Fibroblast of lung (primary cell): ENCODE measurements at places on chromosomes 4 and X.

DNA sequence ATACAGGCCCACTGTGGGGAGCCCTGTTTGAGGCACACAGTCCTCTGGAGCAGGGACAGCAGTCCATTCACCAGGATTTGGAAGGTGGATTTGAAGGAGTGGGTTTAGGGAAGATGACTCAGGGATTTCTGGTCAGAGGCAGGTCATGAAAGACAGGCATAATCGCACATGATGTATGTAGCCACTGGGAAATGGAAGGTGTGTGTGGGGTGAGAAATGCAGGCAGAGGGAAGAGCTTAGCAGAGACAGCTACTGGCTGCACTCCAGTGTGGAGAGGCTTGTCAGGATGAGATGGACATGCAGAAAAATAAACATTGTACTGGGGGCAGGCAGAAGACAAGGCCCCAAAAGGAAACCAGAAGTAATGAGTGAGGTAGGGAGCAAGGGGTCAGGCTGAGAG, 85.2 kb upstream of the STS start:
- peak; percentile 11 for DNase-seq

DNA sequence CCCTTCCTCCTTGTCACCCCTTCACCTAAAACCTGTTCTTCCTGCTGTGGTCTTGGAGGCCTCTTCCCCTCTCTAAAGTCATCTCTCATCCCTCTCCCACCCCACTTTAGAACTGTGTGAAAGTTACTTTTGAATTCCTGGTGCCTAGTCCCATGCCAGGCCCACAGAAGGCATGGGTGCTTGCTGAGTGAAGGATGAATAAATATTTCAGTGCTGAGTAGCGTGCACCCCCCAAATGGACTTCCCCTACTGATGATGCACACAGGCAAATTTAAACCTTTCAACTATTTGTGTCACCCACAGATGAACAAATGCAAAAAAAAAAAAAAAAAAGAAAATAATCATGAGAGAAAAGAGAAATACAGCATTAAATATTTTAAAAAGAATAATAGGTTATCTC, 19.8 kb downstream of the PSMD10 start:
- DNase-seq: no peak

- no peak for DNase-seq
These were observed 8.8 kb downstream of the FNIP2 start for GRCh38 chr4:158777423-158778155.

- DNase-seq: no peak
These were observed 17.5 kb downstream of the MTMR8 start for GRCh38 chrX:64377753-64378152.

GRCh38 chr4:35695421-35695820, 548.9 kb downstream of the ARAP2 start:
- no peak for DNase-seq
